Neural cell (in vitro differentiated cells): ENCODE measurements at places on chromosomes 1 and 21. TPM values are rescaled to one million over a fixed set of nuclear protein-coding genes. Genes with fewer than 3 reads are reported as not detected.

The C2CD2 gene
- 0.88 and 1.5 TPM in 2 replicates for polyA plus RNA-seq

The ZNF648 gene
- polyA plus RNA-seq: not detected in 2 replicates

The CELA2B gene
- not detected in 2 replicates for polyA plus RNA-seq

The CELF3 gene
- polyA plus RNA-seq: 89.0 and 137 TPM in 2 replicates

The PCBP3 gene
- polyA plus RNA-seq: 0.46 and 1.7 TPM in 2 replicates
